ENCODE measurements at places on chromosomes 6 and 20.

DNA sequence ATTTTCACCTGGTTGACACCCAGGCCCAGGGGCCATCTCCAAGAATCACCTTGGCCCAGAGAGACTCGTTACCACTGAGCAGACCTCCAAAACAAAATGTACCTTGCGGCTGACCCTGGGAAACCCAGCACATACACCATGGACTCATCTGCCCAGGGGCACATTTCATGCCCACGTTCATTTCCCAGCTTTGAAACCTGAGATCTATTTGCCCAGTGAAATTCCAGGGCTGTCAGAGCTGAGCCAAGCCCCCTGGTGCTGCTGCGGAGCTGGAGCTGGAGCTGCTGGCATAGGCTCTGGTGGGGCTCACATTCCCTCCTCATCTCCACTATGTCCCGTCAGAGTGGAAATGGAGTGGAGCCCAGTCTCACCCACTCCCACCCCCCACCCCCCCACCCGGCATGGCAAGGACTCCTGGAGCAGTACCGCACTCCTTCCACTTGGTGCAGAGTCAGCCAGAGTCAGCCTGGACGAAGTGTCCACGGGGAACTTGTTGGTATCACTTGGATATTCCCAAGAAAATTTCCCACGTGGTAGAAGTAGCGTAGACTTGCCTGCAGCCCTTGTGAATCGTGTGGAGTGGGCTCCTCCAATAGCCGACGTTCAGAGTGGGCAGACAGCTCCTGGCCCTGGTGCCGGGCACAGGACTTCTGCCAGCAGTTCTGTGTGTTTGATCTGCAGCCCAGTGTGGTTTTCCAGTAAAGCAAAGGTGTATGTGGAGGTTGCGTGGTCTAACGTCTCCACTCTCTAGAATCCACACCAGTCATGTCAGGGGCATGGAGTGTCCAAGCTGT, 18.1 kb upstream of the OSER1 start:
- DNase-seq, result no peak

DNA sequence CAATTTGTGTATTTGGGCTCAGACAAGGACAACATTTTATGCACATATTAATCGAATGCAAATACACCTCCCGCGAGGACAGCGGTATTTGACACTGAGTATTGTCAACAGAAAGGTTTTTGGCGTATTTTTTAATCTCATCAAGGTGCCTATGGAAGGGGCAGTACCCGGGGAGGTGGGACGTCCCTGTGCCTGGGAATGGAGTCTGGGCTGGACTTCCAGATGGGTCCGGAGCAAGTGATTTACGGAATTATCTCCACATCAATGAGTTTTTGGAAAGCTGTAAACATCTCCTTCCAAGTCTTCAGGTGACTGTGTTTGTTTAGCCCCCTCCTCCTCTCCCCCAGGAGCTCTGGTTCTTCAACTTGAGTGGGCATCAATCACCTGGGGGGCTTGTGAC, 39.8 kb downstream of the PRR18 start:
- no peak for DNase-seq

GRCh38 chr6:22942403-22942802, 373.0 kb downstream of the HDGFL1 start:
- no peak for DNase-seq

GRCh38 chr6:55652429-55652828, 73.4 kb upstream of the HMGCLL1 start:
- DNase-seq, result no peak

GRCh38 chr6:75446241-75446880, 47.2 kb downstream of the FILIP1 start:
- no peak for DNase-seq

DNA sequence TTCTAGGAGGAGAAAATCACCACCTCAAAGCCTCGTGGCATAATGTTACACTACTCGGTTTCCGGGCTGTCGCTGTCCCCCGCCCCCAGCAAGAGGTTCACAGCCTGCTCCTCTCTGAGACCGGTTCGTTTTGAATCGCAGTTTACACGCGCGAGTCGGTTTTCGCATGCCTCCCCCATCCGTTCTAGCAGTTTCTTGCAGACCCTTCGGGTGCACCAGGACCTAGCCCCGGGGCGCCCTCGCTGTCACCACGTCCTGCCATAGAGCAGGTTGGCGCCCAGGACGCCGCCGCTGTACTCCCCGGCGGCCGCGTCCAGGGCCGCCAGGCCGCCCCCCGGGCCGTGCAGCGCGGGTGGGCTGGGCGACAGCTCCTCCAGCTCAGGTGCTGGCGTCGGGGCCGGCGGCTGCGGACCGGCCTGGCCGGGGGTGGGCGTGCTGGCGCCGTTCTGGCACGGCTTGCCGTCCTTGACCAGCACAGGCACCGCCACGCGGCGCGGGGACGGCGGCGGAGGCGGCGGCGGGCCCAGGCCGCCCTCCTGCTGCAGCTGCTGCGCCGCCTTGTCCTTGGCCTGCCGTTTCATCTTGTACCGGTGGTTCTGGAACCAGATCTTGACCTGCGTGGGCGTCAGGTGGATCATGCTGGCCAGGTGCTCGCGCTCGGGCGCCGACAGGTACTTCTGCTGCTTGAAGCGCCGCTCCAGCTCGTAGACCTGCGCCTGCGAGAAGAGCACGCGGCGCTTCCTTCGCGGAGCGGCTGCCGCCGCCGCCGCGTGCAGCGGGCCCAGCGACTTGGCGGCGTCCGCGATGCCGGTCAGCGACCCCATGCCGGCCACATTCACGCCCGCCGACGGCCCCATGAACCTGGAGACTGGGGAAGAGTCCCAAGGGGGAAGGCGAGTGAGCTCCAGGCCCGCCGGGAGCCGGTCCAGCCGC, 1.4 kb downstream of the NKX2-4 start:
- DNase-seq, result no peak

- no peak for DNase-seq
These were observed 211.8 kb upstream of the CITED2 start for GRCh38 chr6:139586273-139586672.

DNA sequence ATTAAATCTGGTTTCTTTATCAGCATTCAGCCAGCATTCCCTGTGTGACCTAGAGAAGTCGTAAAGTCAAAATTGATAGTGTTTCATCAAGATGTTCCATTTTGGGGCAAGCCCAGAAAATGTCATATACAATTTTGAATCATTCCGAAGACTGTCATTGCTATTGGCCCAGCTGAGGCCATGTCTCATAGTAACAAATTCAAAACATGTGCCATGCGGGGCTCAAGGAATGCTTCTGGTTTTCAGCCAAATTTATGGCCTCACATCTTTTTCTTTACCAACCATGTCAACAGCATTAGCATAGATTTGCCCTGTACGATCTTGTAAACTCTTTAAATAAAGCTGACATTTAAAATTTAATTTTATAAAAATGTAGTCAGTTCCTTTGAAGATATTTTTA, 314.7 kb downstream of the PAX1 start:
- no peak for DNase-seq

DNA sequence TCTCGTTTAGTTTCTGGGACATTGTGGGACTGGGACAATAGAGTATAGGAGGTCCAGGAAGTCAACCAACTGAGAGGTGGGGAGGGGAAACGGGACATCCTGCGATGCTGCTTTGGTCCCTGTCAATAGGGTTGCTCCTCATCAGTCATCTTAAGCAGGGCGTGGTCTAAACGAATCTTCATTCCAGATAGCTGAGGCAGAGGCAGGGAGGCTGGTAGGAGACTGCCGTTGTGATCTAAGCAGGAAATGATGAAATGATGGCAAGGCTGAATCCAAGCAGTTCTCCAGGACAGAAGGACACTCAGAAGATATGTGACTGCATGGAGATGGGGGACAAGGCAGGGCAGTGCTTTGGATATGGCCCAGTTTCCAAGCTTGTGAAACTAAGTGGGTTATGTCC, 953.4 kb downstream of the KIF16B start:
- DNase-seq, result no peak

DNA sequence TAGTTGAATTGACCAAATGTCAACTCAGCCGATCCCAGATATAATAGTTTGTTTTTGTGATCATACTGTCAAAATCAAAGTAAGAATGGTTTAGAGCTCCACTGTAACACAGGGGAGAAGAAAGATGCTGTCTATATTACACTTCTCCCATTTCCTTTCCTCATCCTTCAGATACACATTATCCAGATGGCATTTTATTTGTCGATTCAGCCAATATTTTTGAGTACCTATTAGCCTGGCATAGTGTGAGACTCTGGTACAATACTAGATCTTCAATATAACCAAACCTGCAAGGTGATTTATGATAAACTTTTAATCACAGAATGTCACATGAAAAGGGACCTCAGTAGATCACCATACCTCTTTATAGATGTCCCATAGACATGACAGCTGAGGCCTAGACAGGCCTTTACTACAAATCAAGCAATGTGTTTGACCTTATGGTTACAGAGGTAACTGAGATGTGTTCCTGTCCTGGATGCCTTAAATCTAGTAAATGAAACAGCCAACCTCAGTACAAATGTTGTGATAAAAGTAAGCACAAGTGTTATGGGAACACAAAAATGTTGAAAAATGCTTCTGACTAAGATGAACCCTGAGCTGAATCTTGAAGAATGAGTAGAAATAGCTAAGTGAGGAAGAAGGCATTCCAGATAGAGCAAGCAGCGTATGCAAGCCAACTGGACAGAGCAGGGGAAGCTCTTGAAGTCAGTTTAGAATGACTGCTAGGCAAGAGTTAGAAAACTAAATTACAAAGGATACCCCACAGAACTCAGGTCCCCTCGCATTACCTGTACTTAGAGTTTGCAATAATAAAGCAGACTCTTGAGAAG, 1.9 kb downstream of the FBXO9 start:
- DNase-seq, result no peak

- DNase-seq, result no peak
These were observed 21.7 kb upstream of the PHACTR2 start for GRCh38 chr6:143656026-143656425.

- no peak for DNase-seq
These were observed 533.1 kb upstream of the CDH4 start for GRCh38 chr20:60718743-60719480.

DNA sequence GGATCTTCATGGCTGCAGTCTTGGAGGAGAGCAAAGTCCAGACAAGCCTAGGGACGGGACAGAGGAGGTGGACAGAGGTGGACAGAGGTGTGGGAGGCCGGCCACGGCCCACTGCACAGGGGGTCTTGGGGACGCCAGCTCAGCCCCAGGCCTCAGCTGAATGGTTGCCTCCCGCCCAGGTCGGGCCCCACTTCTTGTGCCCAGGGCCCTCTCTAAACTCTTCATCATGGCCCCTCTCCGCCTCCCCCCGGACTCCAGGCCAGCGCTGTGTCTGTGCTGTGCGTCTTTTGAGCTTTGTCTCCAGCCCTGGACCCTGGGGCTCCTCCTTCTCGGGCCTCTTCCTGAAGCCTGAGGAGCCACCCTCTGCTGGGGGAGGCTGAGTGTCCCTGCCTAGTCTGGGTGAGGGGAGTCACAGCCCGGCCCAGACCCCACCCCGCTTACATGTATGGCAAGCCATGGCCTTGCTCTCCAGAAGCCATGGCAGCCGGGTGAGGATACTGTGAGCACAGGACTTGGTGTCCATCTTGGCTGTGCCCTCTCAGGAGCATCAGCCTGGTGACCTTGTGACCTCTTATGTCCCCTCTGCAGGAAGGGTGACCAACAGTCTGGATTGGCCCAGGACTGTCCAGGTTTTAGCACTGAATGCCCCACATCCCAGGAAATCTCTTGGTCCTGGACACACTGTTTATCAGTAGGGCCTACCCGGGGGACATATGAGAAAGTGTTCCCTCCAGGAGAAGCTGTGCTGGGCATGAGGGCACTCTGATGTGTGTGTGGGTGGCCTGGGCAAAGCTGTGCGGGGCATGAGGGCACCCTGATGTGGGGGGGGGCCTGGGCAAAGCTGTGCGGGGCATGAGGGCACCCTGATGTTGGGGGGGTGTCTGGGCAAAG, 9.4 kb upstream of the NPBWR2 start:
- DNase-seq, result no peak

GRCh38 chr20:22245139-22245538, 339.2 kb downstream of the FOXA2 start:
- no peak for DNase-seq

GRCh38 chr6:193773-194310, 98.4 kb upstream of the DUSP22 start:
- no peak for DNase-seq

GRCh38 chr20:44720621-44720996, 5.4 kb downstream of the CCN5 start:
- DNase-seq, result no peak

All from stimulated activated CD4-positive, alpha-beta T cell treated with anti-CD3 and anti-CD28 coated beads, Interleukin-1b, Interleukin-23, amount 100 ng/mL, for 1 hour (primary cell).